Stimulated activated CD8-positive, alpha-beta memory T cell treated with anti-CD3 and anti-CD28 coated beads, Interleukin-2, amount 100 ng/mL, for 1 hour (primary cell): ENCODE measurements at places on chromosomes 7 and 10.

DNA sequence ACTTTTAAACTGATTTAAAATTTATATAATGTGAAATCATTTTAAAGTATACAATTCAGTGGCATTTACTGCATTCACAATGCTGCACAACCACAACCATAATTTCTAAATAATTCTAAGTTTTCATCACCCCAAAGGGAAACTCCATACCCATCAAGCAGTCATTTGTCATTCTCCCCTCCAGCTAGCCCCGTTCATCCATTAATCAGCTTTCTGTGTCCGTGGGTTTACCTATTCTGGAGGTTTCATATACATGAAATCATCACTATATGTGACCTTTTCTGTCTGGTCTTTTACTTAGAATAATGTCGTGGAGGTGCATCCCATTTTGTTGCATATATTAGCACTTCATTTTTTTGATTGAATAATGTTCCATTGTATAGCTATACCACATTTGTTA lies 214.1 kb downstream of the ADK start:
- DNase-seq, result no peak

DNA sequence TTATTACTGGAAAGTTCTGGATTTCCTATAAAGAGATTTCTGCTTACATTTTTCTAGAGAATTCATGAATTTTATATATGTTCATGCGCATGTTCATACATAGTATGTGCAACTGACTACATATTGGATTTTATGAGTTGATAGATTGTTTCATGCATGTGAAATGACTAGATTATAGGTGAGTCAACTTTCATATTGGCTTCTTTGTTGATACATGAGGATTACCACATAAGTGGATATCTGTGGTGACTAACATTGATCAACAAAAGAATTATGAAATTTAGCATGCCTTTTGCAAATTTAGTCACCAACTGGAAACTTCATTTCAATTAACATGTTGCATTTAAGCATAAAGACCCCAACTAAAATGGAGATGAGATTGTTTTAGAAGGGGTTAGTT lies 99.0 kb downstream of the GNAT3 start:
- no peak for DNase-seq

DNA sequence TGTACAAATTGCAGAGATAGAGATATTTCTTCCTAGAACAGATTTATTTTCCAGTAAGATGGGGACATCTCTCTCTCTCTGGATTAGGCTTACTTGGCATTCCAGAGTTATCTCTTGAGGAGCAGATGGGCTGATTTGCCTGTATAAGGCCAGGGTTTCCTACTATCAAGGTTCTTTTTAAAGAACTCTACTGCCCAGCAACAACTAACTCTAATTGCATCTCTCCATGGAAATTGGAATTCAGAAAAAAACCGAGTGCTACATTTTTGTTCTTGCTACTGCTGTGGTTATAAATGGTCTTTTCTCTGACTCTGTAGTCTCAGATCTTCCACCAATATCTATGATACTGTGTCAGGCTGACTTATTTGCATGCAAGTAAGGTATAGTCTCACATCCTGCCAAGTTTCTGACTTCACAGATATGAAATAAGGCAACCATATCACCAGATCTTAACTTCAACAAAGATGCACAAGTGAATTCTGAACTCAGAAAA lies 161.1 kb downstream of the CRPPA start:
- DNase-seq, result no peak

DNA sequence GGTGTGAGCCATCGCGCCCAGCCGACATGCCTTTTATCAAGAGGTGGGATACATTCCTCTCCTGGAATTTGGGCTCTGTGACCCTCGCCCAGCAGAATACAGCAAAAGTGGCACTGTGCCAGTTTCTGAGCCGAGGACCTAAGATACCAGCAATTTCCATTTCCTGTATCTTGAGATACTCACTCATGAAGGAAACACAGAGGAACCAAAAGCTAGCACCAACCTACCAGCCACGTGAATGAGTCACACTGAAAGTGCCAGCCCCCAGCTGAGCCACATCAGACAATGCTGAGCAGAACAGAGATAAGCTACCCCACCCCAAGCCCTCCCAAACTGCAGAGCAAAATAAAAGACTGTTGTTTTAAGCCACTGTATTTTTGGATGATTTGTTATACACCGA lies 56.3 kb downstream of the CACUL1 start:
- peak; percentile 67 for DNase-seq

DNA sequence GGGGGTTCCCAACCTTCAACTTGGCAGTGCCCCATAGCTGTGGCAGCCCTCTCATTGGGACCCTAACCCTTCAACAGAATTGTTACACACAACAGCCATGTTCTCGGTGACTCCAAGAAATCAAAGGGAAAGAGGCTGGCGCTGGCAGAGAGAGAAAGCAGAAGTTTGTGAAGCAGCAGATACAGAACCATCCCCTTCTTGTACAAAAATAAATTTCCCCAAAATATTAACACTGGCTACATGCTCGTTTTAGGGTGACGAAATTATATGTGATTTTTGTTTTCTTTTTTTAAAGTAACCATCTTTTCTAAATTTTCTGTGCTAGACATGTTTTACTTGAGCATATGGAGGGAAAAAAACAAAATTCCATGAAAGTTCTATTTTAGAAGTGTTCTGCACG lies 45.2 kb upstream of the SAMD8 start:
- no peak for DNase-seq

DNA sequence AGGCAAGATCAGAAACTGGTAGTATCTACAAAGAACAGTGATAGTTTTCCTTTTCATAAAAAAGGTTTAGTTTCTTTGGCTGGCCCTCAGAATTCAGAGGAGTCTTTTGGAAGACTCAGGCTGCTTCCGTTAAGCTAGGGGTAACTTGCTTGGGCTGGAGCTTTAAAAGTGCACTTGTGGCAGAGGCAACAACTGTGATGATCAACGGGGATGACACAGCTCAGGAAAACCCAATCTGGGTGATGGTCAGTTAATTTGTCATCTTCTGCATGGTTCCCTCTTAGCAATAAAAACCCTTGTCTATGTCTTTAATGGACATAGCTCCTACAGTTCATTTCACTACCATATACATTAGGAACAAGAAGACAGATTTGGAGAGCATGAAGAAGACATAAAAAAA lies 46.7 kb downstream of the SGMS1 start:
- no peak for DNase-seq

DNA sequence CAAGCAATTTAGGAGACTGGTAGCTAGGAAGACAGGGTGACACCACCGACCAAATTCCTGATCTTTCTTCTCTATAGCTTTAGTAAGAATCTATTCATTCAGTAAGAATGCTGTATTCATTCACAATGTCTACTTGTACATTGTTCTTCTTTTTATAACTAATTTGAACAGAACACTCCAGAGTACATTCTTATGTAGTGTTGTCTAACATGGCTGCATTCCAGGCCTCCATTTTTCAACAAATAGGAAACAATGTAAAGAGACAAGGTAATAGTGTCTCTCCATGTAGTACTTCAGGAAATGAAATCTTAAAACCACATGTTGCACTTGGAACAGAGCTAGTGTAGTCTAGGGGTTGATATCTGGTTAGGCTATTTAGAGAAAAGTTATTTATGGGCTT lies 1.8 kb downstream of the VCL start:
- DNase-seq, result no peak

- no peak for DNase-seq
These were observed 316.5 kb upstream of the ADARB2 start for GRCh38 chr10:2053805-2054204.

- DNase-seq, result no peak
These were observed 42.7 kb downstream of the INPP5F start for GRCh38 chr10:119768455-119769094.

DNA sequence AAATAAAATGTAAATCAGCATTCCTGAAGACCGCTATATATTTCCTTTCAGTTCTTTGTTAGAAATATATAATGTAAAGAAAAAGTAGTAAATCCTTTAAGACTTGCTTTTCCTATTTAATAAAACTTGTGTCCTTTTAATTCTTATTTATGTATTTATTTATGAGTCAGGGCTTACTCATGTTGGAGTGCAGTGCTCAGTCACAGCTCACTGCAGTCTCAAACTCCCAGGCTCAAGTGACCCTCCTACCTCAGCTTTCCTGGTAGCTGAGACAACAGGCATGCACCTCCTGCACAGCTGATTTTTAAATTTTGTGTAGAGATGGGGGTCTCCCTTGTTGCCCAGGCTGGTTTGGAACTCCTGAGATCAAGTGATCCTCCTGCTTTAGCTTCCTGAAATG lies 724.5 kb downstream of the ANKRD7 start:
- no peak for DNase-seq

DNA sequence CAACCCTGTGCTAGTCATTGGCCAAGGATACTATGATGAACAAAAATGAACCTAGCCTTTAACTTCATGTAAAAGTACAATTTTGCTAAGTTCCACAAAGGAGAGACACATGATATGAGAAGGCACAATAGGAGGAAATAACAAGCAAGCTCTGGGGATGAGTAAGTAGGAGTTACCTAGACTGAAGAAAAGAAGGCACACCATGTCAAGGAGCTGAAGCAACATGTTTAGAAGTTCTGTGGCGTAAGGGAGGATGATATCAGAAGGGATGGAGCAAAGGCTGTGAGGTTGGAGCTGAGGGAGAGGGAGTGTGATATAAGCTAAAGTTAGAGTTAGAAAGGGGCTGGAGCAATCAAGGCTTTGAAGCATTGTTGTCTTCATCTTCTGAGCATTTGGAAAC lies 25.6 kb downstream of the KIFBP start:
- DNase-seq, result no peak

- no peak for DNase-seq
These were observed 61.3 kb downstream of the XPNPEP1 start for GRCh38 chr10:109862041-109862440.

DNA sequence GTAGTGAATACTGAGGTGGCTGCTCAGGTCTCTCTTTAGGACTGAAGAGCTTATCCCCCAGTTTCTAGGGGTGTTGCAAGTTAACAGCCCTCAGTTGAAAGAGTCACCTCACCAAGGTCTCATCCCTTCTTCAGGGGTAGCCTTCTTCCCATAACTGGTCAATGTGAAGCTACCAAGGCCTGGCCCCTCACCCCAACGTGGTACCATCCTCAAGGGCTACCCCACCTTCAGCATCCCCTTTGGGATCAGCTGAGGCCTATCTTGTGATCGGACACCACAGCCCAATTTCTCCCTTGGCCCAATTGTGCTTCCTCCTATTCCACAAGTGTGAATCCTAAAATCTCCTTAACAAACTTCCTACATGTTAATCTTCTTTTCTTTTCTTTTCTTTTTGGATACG lies 289.5 kb upstream of the MKLN1 start:
- DNase-seq, result no peak

GRCh38 chr7:24732646-24733413 lies 24.4 kb downstream of the GSDME start:
- DNase-seq, result no peak

- no peak for DNase-seq
These were observed 274.2 kb downstream of the ADARB2 start for GRCh38 chr10:1462994-1463633.

GRCh38 chr10:100146875-100147650 lies 38.8 kb downstream of the ERLIN1 start:
- no peak for DNase-seq

DNA sequence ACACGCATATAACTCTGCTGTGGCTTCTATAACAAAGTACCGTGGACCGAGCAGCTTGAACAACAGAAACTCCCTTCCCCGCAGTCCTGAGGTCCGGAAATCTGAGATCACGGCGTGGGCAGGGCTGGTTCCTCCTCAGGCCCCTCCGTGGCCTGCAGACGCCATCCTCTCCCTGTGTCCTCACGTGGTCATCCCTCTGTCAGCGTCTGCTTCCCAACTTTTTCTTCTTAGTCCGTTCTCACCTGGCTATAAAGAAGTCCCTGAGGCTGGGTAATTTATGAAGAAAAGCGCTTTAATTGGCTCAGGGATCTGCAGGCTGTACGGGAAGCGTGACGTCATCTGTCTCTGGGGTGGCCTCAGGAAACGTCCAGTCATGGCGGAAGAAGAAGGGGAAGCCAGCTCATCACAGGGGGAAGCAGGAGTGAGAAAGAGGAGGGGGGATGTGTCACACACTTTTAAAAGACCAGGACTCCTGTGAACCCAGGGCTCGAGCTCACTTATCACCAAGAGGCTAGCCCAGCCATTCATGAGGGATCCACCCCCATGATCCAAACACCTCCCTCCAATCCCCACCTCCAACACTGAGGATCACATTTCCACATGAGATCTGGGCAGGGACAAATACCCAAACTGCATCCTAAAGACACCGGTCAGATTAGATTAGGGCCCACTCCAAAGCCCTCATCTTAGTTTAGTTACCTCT lies 91.2 kb upstream of the INSIG1 start:
- peak; percentile 35 for DNase-seq

GRCh38 chr7:107212725-107213124 lies 43.9 kb downstream of the HBP1 start:
- DNase-seq, result no peak

- no peak for DNase-seq
These were observed 97.2 kb upstream of the BTBD16 start for GRCh38 chr10:122173766-122174435.

GRCh38 chr10:102455893-102456471 lies 4.6 kb upstream of the C10orf95 start:
- DNase-seq, result no peak

- no peak for DNase-seq
These were observed 83.3 kb downstream of the PAX2 start for GRCh38 chr10:100828738-100829096.

DNA sequence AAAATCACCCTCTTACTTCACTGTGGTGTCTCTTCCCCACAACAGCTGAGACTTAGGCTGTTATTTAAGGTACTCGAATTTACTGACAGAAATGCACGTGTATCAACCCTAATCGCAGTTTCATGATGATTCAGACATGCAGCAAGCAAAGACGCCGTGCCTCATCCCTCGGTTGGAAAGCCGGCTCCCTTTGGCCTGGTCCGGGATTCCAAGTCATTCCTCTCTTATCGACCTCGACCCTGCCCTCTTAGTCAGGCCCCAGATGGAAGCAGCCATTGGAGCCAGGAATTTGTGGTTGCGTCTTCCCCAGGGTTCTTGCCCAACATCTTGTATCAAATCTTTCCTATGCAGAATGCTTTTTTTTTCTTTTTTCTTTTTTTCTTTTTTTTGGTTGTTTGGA lies 229.5 kb downstream of the GATA3 start:
- no peak for DNase-seq

DNA sequence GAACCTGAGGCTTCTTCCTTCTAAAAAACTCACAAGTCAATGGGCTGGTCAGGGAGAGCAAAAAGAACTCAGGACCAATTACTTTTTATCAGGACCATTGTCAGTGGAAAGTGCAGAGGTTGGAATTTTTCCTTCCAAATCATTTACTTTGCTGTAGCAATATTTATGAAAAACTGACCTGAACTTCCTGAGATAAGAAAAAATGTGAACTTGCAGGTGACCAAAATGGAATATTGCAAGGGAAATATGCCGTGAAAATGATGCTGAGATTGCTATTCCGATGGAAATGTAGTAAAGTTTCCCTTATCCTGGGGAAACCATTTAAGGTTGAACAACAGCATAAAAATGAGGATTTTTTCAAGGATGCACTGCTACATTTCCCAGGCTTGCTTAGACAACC lies 148.3 kb upstream of the PFKP start:
- no peak for DNase-seq

- DNase-seq, result no peak
These were observed 715.2 kb downstream of the SUGCT start for GRCh38 chr7:40850017-40850416.

GRCh38 chr7:139860090-139860775 lies 31.2 kb downstream of the TBXAS1 start:
- DNase-seq, result no peak

- no peak for DNase-seq
These were observed 87.3 kb upstream of the TRIL start for GRCh38 chr7:29045258-29046086.
